ENCODE measurements at places on chromosomes 6 and 20.

GRCh38 chr6:17584241-17584803, 15.8 kb upstream of the FAM8A1 start:
- peak; percentile 58 for DNase-seq

DNA sequence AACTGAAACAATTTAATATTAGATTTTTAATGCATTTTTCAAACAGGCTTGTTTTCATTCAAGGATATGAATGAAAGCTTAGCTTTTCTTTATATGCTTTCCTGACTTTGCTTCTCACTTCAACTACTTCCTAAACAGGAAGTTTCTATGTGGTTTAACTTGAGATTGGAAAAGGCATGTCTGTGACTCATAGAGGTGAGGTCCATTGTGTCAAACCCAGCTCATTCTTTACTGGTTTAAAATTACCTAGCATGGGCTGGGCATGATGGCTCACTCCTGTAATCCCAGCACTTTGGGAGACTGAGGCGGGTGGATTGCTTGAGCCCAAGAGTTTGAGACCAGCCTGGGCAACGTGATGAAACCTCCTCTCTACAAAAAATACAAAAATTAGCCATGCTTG, 34.4 kb downstream of the EFHC1 start:
- DNase-seq, result no peak

GRCh38 chr6:46338131-46338530, 153.1 kb downstream of the RCAN2 start:
- no peak for DNase-seq

- DNase-seq, result no peak
Observed at GRCh38 chr6:1383729-1384548, 5.4 kb upstream of the FOXF2 start.

DNA sequence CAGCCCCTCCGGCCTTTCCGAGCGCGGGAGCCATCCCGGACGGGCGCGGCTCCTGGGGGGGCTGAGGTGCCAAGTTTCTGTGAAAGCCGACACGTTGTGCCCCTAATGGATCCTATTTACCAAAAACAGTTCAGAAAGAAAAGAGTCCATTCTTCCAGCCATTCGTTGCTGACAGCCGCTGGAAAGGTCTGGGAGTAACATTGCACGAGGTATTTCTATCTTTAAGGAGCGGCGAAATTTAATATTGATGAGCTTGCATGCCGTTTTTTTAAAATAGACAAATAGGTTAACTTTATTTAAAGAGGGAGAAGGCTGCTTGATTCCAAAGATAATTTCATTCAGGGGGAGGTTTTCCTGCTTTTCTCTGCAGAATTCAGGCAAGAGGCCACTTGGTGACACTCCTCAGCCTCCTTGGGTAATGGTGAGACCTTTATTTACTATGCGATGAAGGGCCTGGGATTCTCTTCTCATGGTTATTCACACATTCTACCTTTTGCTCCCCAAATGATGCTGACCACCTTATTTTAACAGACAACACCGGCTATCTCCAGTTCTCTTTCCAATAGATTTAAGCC, 988 bp downstream of the TIAM2 start:
- no peak for DNase-seq

DNA sequence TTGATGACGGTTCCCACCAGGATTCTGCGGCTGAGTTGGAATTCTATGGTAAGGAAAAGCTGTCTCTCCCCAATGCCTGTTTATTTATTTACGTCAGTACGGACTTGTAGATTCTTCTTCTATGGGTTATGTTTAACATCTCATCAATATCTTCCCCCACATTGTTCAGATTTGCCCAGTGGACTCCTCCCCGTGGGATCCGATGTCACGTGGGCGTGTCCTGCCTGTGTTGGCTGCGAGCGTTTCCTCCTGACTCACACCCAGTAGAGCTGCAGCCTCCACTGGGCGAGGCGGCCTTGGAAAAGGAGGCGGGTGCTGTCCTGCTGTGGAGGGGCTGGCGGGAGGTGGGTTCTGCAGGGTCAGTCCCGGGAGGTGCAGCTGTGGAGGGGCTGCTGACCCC, 46.8 kb upstream of the SLCO4A1 start:
- peak; percentile 81 for DNase-seq

DNA sequence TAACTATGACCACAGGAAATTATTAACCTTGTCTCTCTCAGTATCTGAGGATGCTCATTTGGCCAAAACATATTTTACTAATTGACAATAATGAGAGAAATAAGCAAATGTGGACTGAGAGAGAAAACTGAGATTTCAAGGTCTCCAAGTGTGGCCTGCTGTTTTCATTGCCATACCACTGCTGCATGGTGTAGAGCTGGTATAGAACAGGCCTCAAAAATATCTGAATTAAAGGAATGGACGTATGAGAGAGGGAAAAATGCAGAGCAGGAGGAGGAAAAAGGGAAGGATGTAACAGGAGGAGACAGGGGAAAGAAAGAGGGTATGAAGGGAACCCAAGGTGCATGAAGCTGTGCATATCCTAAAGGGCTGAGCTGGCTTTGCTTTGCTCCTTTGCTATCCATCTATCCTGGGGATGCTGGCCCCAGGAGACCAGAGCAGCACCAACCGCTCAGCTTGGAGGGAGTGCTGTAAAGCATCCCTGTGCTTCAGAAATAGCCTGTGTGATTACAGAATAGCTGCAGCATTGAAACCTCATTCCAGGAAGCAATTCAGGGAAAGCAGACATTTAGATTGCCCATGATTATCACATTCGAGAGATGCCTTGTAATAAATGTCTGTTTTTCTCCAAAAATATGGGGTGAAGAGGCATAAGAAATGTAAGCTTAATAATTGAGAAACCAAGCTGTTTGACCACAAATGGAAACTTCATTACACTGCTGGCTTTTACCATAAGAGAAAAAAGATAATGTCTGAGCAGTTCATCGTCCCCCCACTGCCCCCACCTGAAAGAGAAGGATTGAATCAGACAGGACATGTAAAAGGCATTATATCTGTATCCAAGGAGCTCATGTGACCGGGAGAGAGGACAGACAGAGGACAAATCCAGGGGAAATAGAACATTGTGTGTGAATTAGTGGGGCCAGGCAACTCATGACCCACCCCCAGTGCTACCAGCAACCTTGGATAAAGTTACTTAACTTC, 80.6 kb downstream of the F13A1 start:
- no peak for DNase-seq

DNA sequence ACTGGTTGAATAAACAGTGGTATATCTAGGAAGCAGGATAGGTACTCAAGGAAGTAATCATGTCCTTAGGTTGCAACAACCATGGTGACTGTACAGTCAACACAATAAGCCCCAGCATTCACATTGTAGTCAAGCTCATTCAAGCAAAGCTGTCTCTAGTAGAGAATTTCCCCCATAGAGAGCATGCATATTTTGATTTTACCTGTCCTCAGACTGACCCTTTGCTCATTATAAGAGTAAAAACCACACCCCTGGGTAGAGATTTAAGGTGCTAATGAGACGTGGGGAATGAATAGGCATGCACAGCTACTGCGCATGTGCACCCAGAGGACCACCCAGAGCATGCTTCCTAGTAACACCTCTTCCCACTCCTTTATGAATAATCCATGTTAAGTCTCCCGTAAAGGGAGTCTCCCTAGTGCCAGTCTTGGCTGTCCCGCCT, 6.1 kb upstream of the RNF8 start:
- no peak for DNase-seq

GRCh38 chr20:33724439-33725094, 4.5 kb upstream of the PXMP4 start:
- DNase-seq, result peak; percentile 21

DNA sequence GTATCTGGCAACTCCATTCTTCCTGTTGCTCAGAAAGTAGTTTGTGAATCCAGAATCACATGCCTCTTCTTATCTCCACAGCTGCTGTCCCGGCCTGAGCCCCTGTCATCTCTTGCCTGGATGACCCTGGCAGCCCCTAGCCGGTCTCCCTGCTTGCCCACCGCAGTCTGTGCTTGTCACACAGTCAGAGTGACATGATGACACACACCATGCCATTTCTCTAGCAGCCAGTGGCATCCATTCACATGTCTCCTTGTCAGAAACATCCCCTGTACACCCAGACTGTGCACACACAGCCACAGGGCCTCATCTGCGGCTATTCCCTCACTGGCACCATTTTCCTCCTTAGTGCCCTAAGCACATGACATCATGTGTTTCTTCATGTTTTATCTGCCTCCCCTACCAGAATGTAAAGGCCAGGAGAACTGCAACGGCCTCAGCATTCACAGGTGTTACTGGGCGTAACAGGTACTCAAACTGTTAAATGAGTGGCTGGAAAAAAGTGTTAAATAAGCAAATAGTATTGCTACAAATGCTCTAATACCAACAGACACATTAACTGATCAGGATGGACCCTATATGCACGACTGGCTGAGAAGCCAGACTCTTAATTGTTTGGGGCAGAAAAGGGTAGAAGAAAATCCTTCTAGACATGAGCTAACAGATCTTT, 9.6 kb downstream of the ABHD12 start:
- no peak for DNase-seq

DNA sequence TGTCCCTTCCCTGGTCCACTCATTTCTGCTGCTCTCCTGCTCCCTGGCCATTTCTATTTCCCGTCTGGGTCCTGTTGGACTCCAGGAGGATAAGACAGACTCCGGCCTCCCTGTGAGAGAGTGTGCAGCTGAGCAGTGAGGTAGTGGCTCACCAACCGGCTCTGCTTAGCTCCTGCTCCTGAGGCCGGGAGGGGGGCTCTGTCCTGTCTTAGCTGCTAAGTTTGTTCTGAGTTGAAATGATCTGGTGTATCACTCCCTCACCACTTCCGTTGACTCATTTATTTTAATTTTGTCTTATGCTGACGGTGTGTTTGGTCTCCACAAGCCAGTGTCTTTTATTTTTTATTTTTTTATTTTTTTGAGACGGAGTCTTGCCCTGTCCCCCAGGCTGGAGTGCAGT, 148.5 kb upstream of the PDE10A start:
- DNase-seq, result no peak

DNA sequence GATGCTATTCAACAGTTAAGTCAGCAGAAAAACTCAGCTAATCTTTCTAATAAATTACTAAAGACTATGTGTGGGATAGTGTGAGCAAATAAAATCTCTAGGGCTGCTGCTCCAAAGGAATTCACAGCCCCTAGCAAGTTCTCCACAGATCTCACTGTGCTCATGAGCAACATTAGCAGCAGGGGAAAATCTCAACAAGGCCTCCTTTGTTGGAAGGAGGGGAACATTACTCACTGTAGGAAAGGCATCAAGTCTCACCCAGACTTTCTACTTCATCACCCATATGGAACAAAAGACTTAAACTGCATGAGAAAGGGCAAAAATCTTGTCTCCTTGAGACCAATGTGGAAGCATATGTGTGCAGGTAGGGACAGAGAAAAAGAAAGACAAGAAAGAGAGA, 726.4 kb upstream of the SLC35B3 start:
- no peak for DNase-seq

DNA sequence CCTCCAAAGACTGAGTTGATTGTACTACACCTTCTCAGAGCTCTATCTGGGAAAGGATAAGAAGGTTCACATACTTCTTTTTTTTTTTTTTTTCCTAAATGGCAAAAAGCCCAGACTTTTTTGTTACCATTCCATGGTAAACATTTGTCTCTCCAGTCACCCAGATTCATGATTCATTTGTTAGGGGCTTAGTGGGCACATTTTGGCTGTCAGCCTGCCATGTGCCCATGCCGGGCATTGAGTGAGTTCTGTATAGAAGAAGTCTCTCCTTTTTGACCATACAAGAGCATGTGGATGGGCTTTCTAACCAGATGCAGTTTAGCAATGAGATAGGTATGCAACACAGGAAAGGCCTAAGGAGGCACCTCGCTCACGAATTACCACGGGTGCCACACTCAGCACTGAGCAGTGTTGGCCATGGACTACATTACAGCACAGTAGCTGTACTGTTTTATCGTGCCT, 447.5 kb upstream of the HSF2 start:
- DNase-seq, result no peak

GRCh38 chr6:57215260-57215659, 6.8 kb downstream of the RAB23 start:
- DNase-seq, result no peak

GRCh38 chr6:145428706-145429105, 306.6 kb downstream of the EPM2A start:
- DNase-seq, result no peak

Data from suppressor macrophage treated with lipopolysaccharide for 1 hour (primary cell).